DMS153 (cell line): ENCODE measurements at places on chromosomes 5 and 9.

GRCh38 chr5:179271821-179272325, 73.4 kb downstream of the ADAMTS2 start:
- DNase-seq = no peak

GRCh38 chr5:82338771-82339373, 60.7 kb upstream of the RPS23 start:
- no peak for DNase-seq

- DNase-seq = no peak
Measured at GRCh38 chr9:21679432-21679831, 123.0 kb upstream of the MTAP start.

GRCh38 chr9:133904346-133905090, 87.6 kb downstream of the VAV2 start:
- DNase-seq = no peak
